ENCODE measurements at places on chromosomes 4 and X.

DNA sequence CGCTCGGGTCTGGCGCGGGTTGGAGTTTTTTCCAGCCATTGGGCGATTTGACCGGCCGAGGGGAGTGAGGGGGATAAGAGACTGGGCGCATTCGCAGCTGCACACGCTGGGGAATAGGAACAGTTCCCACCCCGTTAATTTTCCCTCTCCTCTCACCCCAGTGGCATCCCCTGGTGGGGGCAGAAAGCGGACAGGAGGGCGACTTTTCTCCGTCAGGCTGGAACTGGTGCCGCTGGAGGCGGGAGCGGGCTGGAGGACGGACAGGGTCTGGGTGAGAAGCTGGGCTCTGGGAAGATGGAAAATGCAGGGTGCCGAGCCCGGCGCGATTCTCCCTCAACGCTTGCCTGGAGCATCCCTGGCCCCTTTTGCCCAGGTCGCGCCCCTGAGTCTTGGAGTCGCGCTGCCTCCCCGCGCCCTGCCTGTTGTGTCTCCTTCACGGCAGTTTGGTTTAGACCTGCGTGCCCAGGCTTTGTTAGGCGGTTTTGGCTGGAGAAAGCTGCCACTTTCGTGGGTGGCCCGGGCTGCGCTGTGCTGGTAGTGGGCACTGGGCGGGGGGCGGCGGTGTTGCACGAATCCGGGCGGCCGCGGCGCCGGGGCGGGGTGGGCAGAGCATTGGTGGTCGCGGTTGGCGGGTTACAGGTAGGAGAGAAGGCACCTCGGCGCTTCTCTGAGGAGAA lies 2.0 kb downstream of the ADGRL3 start:
- DNase-seq: no peak

- no peak for DNase-seq
Measured at GRCh38 chr4:82125787-82126297, 247.9 kb downstream of the HNRNPD start.

- no peak for DNase-seq
Measured at GRCh38 chrX:10501611-10502010, 118.8 kb downstream of the MID1 start.

DNA sequence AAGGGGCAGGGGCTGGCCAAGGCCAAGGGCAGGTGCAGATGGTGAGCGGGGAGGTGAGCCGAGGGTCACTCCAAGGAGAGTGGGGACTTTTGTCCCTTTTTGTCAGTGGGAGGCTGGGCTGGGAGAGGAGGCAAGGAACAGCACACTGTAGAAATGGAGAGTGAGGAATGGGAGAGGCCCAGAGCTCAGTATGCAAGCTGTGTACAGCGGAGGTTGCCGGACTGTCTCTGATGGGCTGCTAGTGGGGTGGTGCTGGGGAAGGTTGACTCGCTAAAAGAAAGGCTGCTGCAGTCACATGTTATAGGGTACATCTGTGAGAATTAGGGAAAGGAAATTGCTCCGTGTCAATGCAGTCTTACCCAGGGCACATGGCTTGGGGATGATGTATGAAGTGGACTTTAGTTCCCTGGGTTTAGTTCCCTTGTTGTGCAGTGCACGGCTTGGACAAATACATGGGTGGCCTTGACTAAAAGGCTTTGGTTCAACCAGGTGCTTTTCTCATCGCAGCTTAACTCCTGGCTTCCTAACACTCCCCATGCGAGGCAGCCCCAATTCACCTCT lies 57.1 kb upstream of the STX18 start:
- no peak for DNase-seq

DNA sequence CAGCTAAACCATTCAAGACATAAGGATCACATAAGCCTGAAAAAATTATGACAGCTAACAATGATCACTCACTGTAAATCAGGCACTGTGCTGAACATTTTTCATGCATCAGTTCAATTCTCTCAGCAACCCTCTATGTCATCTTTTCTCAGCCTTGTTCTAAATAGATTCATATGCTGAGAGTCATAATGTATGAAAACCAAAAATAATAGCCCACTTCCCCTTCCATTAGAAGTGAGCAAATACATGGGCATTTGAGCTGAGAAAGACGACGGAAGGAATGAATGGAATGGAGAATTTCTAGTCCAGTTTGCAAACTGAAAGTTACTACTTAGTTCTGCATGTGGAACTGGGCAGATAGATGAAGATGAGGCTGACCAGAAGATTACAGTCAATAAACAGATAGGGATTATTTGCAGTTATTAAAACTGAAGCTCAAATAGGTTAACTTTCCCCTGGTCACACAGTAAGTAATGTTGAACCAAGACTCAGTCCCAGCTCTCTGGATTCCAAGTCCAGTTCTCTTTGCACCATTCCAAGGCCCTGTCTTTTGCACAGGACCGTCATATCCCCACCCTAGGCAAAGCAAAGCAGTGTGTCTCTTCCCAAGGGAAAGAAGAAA lies 1.6 kb upstream of the SH3RF1 start:
- DNase-seq: no peak

DNA sequence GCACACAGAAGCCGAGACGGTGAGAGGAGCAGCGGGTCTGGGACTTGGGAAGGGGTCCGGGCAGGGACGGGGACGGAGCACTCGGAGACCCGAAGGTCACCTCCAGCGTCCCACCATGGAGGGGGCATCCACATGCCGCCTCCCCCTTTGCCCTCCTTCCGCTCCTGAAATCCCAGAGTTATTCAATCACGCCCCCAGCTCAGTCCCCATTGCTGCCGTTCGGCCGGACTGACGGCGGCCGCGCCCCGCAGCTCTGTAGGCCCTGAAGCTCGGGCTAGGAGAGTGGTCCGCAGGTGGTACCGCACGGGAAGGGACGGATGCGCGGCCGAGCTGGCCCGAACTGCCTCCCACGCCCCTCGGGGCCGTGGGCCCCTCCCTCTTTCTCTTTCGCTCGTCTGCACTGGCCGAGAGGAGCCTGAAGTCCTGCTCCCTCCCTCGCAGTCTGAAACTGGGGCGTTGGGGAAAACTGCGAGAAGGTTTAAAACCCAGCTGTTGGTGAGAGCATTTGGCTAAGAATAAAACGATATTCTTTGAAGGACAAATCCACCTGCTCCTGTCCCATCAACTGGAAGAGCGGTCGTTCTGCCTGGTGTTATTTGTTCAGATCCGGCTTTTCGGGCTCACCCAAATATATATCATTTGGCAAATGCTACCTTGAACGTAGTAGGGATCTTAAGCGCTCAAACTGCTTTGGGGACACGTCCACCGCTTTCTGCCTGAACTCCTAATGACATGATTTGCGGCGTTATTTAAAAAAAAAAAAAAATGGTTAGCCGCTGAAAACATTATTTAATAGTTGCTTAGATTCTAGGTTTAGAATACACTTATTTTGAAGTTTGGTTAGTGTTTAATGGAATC lies 719 bp downstream of the USO1 start:
- peak; percentile 30 for DNase-seq

DNA sequence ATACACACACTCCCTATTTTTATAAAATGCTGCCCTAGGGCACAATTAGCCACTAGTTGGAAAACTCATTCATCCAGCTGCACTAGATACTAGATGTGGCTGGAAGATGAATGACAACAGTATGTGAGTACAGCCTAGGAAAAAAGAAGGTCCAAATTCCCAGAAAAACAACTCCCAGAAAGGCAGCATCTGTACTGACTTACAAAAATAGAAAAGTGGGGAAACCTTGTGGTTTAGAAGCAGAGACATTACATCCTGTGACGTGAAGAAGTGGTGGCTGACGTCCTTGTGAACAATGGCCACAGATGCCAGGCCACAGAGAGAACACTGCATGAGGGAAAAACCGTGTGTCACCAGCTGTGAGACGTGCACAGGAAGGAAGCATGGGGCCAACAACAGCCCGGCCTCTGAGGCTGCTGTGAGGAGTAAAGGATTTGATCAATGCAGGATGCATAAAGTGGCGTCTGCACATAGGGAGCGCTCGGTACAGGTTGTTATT lies 81.2 kb downstream of the SPRY1 start:
- DNase-seq: peak; percentile 71

DNA sequence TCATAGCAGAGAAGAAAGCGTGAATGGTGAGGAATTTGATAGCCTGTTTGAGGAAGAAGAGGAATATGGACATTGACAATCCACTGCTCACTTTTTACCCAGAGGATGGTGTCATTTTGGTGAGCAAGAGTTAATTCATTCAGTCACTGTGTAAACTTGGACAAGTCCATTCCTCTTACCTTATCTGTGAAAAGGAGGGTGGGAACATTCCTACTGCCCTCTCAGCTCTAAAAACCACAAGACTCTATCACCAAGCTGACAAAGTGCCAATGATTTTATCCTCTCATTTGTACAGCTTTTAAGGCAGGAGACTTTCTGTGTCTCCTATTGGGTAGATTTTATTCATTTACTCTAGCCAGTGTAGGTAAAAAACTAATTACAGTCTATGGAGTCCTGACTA lies 103.8 kb downstream of the LUZP4 start:
- DNase-seq: no peak

- no peak for DNase-seq
Measured at GRCh38 chr4:149211876-149212275, 603.8 kb downstream of the IQCM start.

DNA sequence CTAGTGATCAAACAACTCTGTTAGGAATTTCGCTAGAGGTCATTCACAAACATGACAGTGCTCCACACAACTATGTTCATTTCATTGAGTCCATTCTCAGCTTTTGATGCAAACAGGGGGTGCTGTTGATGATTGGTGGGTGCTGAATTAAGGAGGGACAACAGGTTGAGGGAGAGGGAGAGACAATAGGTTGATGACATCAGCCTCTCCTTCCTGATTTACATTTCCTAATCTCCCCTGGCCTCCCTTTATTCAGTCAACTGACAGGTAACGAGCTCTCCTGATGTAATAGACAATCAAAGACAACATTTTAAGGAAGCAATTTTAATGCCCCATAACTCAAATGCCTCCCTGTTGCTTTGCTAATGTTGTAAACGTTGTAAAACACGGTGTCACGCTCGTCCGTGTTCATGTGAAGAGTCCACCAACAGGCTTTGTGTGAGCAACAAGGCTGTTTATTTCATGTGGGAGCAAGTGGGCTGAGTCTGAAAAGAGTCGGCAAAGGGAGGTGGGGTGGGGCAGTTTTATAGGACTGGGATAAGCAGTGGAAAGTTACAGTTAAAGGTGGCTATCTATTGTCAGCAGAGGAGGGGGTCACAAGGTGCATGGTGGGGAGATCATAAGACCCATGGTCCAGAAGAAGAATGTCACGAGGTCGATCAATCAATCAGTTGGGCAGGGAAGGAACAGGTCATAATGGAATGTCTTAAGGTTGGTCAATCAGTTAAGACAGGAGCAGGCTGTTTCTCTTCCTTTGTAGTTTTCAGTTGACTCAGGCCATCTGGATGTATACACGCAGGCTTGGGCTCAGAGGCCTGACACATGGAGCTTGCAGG lies 4.8 kb upstream of the GAR1 start:
- no peak for DNase-seq

DNA sequence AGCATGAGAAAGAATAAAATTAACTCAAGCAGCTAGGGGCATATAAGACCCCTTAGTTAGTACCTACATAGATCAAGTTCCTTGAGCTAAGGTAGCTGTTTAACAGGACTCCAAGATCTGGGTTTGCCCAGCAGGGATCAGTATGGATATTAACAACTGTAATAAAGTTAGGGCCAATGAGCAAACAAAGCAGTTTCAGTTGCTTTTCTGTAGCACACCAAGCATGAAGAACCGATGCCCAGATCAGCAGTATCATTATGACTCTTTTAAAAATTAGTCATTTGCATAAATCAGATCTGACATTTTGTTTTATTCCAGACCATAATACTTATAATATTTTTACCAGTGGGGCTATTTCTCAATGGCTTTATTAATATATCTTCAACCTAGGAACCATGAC lies 80.9 kb downstream of the C4orf33 start:
- no peak for DNase-seq

DNA sequence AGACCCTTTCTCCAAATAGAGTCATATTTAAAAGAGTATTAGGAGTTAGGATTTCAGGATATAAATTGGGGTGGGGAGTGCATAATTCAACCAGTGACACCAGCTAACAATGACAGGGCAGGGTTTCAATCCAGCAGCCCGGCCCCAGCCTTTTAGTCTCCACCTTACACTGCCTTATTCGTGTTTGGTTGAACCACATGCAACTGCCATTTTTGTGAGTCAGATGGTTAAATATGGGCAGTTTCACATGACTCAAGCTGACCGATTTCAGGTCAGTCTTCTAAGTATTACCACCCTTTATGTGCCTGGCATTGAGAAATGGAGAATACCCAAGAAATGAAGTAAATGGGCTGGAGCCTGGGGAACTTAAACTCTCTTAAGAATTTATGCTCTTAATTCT lies 102.8 kb downstream of the STOX2 start:
- no peak for DNase-seq
